WTC11 (cell line): ENCODE measurements at places on chromosomes 3 and 15. TPM values are rescaled to one million over a fixed set of nuclear protein-coding genes. Genes with fewer than 3 reads are reported as not detected.

The RFT1 gene
- total RNA-seq, result 26.3 to 28.0 TPM (median 27.1 TPM) in 3 replicates

The NOX5 gene
- not detected in 3 replicates for total RNA-seq

The PCLAF gene
- 27.2 to 41.6 TPM (median 41.5 TPM) in 3 replicates for total RNA-seq

The EIF4E3 gene
- 14.0 to 16.5 TPM (median 14.3 TPM) in 3 replicates for total RNA-seq

DNA sequence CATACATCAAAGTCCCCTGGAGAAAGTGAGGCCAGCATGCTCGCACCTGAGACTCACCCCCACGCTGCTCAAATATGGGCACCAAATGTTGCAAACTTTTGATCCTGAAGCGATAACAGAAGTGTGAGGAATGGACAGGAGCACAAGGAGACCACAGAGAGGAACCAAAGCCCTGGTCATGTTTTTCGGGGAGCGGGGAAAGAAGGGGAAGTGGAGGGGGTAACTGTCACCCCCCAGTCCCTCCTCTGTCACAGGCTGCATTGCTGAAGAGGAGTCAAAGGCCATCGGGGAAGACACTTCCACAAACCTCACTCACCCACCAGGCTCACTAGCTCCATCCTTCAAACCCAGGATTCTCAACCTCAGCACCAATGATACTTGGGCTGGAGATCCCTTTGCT lies 182.4 kb downstream of the UACA start:
- peaks cover 23% of the 10 kb centered on the region for H3K4me1 ChIP-seq
- peaks cover 14% of the 10 kb centered on the region for H3K27me3 ChIP-seq
- H3K4me3 ChIP-seq, result no peak overlapping the region
- no peaks in the 10 kb centered on the region for H3K36me3 ChIP-seq
- DNase-seq, result no peak

DNA sequence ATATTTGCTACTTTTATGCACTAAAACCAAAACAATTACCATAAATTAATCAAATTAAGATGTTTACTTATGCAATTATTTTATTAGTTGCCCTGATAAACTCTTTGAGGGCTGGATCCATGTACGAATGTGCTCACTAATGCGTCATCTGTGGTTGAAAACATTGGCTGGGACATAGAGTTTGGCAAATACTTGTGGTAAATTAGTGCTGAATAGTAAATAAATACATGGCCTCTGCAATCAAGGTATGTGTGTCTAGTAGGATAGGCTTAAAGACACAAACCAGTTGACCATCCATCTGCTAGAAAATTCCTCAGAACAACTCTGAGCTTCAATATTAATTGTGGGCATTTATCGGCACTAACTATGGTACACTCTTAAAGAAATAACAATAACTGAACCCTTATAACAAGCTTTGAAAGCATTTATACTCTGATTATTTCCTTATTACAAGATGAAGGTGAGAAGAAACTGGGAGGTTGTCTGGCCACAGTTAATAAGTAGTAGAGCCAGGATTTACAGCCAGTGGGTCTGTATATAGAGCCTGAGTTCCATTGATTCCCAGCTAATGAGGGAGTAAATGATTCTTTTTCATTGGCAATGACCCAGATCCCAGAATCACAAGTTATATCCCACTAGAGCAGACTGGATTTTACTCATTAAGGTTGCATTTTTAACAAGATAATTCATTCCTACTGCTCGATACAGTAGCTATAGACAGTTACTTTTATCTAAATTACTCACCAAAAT lies 169.5 kb upstream of the CNTN6 start:
- no peaks in the 10 kb centered on the region for H3K4me1 ChIP-seq
- peaks cover 49% of the 10 kb centered on the region for H3K36me3 ChIP-seq
- DNase-seq, result no peak
- peaks cover 5% of the 10 kb centered on the region; the same call in 1 of the 2 replicates for H3K27me3 ChIP-seq
- H3K27ac ChIP-seq, result no peak overlapping the region

DNA sequence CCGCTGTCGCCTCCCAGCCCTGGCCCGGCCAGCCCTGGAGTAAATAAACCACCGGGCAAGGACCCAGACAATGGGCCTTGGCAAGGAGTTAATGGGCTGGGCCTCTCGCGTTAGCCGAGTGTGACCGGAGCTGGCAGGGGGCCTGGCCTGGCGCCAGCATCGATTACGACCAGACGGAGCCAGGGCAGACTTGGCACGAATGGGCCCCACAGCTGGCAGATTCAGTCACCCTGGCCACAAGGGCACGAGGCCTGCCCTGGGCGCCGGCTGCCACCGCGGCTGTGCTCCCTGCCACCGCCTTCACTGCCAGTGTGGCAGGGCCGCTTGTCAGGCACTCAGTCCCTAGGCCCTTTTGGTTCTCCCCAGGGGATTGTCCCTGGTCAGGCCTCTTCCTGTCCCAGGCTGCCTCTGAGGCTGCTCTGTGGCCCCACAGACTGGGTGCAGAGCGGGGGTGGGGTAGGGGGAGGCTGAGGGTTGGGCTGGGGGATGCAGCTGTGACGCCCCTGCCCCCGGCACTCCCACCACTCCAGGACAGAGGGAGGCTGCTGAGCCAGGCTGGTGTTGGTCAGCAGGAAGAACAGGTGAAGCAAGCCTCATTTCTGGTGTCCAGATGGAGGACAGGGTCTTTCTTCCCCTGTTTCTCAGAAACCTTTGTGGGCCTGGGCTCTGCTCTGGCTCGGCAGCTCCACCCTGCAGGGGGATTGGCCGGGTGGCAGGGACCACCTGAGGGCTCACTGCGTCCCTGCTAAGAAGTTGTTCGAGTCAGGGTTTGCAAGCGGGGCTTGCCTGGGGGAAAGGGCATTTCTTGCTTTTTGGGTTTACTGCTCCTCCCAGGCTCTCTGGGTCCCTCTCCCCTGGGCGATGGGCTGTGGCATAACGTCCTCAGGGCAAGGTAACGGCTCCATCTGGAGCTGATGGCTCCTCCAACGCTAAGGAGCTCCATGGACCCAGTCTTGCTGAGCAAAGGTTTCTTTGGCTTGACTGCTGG lies 30.5 kb upstream of the SRP14 start:
- H3K27ac ChIP-seq, result peak overlapping the region; percentile 11; the same call in 1 of the 2 replicates
- no peak overlapping the region for H3K4me3 ChIP-seq
- H3K4me1 ChIP-seq, result peaks cover 33% of the 10 kb centered on the region
- H3K36me3 ChIP-seq, result peaks cover 5% of the 10 kb centered on the region; the same call in 1 of the 2 replicates
